Stimulated activated CD8-positive, alpha-beta memory T cell treated with anti-CD3 and anti-CD28 coated beads, Interleukin-4, amount 100 ng/mL, for 4 hours (primary cell): ENCODE measurements at places on chromosomes 1 and 21.

DNA sequence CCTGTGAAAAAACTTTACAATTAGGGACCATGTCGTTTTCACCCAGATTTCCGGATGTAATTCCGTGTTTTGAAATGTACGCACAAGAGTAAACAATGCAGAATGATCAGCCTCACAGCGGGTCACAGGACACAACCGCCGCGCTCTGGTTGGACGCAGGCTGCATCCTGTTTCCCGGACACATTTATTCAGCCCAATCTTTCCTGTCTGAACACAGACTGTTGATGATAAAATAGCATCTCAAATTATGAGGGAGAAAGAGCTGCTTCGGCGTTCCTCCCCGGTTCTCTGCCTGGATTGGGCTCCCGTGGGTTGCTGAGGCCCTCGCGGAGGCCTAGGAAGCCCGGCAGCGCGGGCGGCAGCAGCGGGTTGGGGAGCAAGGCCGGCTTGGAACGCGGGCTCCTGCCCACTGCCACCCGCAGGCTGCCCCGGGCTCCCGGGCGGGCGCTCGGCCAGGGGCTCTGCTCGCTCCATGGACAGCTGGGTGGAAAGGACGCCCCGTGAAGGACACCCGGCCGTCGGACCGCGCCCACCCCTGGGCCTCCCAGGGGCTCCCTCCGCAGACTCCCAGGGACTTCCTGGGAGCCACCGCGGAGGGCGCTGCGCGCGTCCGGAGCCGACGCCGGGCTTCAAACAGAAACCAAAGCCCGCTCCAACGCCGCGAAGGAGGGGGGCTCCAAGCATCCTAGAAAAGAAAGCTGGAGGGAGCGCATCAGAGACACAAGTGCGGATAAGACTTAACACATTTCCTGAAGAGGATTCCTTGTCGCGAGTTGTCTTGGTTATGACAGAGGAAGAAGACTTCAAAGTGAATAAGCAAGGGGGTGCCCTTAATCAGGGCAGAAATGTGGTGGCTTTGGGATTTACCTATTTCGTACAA, 122.3 kb downstream of the ESRRG start:
- no peak for DNase-seq

DNA sequence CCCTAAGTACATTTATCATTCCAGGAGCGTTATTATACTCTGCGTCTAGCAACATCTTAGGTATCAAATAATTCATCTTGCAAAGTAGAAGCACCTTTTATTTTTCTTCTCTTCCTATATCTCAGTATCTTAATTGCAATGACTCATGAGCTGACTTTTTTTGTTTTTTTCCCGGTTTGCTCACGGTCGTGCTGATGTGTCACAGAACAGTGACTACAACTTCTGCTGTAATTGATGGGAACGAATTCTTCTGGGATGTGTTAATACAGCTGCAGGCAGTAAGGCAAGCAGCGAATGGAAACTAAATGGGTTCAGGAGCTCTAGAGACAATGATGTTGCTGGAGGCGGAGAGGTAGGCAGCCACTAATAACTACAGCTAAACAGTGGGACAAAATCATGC, 89.8 kb upstream of the TMPRSS15 start:
- DNase-seq: no peak

DNA sequence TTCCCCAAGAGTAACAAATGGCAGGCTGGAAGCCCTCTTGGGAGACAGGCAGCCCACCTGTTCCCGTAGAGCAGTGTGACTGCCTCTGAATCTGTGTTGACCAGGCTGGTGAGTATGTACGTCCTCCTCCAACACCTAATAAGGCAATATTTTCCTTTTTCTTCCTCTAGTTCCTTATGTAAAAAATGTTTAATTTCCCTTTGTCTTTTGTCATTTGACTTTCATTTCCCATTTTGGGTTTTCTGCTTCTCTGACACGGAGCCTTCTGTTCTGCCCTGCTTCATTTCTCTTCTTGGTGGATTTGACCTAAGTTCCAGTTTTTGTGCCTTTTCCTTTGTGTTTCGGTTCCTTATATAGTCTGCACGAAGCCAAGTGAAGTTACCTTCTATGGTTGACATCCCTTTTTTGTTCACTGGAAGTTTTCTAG, 65.8 kb upstream of the ATF3 start:
- DNase-seq: no peak

DNA sequence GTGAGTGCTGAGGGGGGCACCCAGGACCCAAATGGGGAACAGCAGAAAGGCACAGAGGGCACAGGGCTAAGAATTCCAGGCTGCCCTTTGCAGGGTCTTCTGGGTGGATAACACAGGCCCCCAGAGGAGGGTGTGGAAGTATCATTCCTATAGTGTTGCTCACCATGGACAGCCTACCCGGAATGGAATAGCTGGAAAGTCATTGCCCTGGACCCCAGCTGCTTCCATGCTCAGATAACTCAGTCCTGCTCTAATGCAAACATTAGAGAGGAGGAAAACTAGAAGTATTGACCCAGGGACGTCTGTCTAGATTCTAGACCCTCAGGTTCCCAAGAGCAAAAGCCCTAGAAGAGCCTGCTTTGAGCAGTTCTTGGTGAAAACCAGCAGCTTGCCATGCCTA, 24.7 kb downstream of the SLC6A17 start:
- no peak for DNase-seq

DNA sequence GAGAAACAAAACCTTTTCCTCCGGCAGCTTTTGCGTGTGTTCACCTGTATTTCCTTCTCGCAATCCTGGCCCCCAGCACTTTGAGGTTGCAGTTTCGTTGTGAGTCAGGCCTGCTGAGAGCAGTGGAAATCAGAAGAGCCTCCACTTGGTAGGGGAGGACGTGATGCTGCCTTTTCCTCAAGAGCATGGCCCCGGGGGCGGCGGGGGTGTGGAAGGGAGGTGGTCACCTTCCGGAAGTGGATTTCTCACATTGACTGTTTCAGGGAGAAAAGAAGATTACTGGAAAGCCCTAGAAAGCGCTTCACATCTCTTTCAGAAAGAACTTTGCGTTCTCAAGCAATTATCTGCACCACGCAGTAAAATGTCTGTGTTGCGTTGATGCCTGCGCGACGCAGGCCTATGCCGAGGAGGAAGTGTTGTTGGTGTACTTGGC, 12.2 kb upstream of the IL10 start:
- peak; percentile 75 for DNase-seq

- no peak for DNase-seq
These were observed 15.2 kb downstream of the EPHX1 start for GRCh38 chr1:225825078-225825477.

GRCh38 chr1:147786536-147786935, 26.1 kb upstream of the GJA5 start:
- no peak for DNase-seq

DNA sequence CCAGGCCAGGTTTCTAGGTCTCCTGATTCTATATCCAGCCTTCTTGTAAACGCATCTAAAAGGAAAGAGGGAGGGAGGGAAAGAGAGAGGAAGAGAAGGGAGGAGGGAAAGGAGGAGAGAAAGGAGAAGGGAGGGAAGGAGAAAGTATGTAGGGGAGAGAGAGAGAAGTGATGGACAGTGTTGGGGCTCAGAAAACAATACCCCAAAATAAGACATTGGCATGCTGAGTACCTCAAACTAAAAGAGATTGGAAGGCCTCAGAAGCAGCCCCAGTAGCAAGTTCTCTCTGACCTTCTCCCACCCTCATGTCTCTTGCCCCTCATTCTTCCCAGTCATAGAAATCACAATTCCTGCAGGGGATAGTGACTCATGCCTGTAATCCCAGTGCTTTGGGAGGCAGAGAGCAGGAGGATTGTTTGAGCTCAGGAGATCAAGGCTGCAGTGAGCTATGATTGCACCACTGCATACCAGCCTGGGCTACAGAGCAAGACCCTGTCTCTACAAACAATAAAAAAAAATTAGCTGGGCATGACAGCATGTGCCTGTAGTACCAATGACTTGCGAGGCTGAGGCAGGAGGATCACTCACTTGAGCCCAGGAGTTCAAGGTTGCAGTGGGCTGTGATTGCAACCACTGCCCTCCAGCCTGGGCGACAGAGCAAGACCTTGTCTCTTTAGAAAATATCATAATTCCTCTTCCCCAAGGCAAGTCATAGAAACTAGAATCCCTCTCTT, 51.2 kb downstream of the DNTTIP2 start:
- no peak for DNase-seq

- DNase-seq: no peak
These were observed 33.3 kb downstream of the TMEM51 start for GRCh38 chr1:15186846-15187151.

DNA sequence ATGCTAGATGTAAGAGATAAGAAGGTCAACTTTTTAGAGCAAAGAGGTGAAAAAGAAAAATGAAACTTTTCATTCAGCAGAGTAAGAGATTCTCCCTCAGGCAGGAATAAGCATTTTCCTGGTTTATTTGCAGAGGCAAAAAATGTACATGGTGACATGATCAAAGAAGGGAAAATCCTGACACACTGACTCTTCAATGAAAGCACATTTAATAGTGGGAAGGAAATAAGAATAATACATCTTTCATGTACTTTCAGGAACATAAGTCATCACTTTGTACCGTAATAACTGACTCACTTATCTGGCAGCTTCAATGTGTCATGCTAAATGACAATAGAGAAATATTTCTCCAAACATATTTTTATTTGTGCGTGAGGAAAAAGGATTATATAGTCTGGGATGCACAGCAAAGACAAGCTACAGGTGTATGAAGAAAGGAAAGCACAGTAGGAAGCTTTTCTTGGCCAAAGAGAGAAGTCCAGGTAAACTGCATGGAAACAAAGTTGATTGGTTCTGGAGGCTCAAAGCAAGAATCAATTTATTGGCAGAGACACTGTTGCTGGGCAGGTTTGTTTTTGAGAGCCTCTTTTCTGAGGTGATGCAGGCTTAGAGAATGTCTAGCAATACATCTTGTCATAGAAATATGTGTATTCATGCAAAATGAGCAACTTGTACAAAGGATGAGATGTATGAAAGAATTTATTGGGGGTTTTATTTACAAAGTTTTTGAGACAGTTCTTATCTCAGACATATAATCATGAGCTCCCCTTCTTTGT, 1409.0 kb downstream of the PLA2G4A start:
- DNase-seq: no peak

DNA sequence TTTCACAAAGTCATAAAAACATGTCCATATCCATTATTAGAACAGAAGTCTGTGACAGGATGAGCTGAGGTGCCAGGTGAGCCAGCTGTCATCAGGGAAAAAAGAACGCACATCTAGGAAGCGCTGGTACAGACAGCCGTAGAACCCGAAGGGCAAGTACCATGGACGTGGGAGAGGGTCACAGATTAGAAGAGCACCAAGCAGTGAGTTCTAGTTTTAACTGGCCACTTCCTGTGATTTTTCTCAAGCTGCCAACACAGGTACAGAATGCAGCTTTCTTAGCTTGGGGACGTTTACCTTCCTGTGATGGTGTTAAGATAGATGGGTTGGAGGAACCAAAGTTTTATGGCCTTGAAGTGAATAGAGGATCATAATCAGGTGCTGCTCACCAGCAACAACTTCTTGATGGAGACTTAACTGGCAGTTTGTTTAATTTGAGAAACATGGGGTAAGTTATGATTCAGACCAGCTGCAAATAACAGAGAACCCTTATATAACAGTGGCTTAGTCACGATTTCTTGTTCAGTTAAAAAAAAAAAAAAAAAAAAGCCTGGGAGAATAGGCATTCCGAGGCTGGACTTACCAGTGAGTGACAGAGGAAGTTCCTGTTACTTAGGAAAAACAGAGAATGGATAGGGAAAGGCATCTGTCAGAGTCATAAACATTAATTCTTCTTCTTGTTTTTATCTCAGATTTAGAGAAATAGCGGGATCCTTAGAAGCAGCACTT, 30.9 kb downstream of the AGT start:
- no peak for DNase-seq

DNA sequence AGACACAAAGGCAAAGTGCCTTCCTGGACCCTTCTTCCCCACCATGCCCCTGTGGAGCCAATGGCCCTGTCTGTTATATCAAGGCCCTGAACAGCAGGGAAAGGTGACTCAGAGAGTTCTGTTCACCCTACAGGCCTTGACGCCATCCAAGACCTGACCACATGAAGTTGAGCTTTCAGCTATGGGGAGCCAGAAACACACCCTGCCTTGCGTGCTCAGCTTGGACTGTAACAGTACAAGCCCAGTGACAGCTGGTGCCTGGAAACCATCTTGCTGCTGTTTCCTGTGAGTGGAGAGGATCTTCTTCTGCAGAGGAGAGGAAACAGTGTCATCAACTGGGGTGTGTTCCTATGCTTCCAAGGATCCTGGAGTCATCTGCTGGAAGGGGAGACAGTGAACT, 165.0 kb upstream of the IRF2BP2 start:
- DNase-seq: no peak

DNA sequence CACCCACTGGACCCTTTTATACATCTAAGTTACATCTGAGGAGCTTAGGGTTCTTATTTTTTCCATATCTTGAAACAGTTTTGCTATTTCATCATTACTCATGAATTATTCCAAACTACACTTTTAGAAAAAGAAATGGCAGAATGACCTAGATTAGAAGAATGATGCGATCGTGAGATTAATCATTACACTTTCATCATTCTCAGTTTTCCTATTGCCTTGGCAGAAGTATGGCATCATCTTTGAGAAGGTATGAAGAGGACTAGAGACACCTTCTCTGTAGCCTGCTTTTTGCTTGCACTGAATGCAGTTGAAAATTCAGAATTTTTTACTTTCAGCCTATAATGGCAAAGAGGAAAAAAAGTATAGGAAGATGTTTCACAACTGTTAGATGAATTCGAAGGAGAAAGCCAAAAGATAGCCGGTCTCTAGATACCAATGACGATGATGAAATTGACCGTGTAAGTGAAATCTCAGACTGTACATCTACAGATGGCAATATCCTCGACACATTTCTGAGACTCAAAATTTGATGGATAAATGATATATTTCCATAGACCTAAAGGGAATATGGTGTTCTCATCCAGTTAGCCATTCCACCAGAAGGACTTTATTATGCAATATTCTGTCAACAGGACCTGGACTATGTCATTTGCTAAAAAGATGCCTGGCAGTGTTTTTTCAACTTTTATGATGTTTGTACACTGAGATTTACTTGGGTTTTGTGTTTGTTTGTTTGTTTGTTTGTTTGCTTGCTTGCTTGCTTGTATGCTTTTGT, 191.8 kb downstream of the TOMM20 start:
- DNase-seq: no peak

GRCh38 chr1:243758647-243759046, 91.4 kb downstream of the AKT3 start:
- no peak for DNase-seq

GRCh38 chr21:32216293-32216692, 62.6 kb downstream of the MIS18A start:
- DNase-seq: no peak

DNA sequence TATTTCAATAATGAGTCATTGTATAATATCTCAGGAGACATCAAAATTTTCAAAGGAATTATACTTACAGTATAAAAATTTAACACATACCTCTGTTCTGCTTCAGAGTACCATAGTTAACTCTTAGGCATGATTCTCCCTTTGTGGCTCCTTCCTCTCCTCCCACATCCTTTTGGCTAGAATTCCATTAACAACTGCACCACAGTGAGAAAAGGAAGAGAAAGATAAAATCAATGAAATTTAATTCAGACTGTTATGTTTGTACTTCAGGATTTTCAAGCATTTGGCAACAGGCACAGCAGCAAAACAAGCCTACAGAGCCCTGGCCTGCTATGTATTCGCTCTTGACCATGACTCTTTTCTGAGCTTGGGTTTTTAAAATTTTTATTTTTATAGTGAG, 57.2 kb upstream of the SGIP1 start:
- no peak for DNase-seq

GRCh38 chr1:91511386-91511785, 10.7 kb downstream of the CDC7 start:
- DNase-seq: no peak

- peak; percentile 5 for DNase-seq
These were observed 780 bp downstream of the YTHDF2 start for GRCh38 chr1:28737307-28738132.
